ENCODE measurements at places on chromosomes 11 and 22. TPM values are rescaled to one million over a fixed set of nuclear protein-coding genes. Genes with fewer than 3 reads are reported as not detected.

DNA sequence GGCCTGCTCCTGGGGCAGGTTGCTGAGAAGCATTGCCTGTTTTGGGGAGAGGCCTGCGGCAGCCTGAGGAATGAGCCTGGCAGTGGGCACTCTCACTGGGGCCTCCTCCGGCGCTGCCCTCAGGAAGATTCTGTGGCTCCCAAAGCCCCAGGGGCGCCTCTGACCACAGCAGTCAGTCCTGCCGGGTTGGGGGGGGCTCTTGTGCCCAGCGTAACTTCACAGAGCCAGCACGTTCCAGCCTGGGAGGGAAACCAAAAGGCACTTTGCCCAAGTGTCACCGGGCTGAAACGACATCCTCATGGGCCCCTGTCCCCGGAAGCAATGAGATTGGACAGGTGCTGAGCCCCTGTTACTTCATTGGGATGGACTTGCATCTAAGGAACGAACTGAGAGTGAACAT, 4.3 kb upstream of the LRP5 start:
- DNase-seq = no peak

DNA sequence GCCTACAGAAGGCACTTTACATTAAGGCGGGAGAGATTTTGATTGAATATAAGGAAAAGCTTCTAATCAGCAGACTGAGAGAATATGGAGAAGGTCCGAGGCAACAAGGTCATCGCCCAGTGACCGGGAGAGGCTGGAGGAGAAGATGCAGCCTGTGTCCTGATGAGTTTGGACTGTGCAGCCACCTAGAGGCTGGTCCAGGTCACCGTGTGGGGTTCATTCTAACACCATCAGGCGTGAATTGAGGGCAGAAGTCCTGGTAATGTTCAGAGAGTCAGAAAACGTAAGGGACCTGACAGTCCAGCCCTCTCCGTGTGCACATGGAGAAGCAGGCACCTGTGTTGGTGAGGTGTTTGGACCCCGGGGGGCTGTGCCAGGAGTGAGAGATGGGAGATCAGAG, 102.7 kb downstream of the FEZ1 start:
- DNase-seq = no peak

GRCh38 chr11:66454247-66454646, 12.5 kb upstream of the PELI3 start:
- DNase-seq = no peak

DNA sequence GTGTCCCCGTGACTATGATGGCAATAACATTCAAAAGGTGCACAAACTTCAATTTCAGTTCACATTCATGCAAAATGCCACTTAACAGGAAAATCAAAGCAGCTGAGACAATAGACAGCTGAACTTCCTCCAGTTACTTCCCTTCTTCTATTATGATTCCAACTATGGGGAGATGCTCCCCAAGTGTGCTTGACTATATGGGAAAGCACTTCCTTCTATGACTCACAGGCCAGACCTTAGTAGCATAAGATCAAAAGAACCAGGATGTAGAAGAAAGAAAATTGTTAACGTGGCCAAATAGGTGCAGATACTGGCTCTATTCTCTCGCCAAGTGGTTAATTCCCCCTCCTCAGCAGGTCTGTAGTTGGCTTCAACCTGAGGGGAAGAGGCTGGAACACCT, 7.8 kb upstream of the FAT3 start:
- DNase-seq = no peak

GRCh38 chr11:66126808-66127555, 56.9 kb downstream of the PACS1 start:
- DNase-seq = no peak

SEPTIN3 gene
- total RNA-seq = 4.5 TPM

- DNase-seq = peak; percentile 4
These were observed 7.5 kb downstream of the CFL1 start for GRCh38 chr11:65850217-65851082.

C22orf42 gene
- not detected for total RNA-seq

SCO2 gene
- 1.3 TPM for total RNA-seq

TIMP3 gene
- total RNA-seq = 25.5 TPM

GRCh38 chr11:111128076-111128870, 117.3 kb upstream of the POU2AF2 start:
- no peak for DNase-seq

OR56A1 gene
- not detected for total RNA-seq

DNA sequence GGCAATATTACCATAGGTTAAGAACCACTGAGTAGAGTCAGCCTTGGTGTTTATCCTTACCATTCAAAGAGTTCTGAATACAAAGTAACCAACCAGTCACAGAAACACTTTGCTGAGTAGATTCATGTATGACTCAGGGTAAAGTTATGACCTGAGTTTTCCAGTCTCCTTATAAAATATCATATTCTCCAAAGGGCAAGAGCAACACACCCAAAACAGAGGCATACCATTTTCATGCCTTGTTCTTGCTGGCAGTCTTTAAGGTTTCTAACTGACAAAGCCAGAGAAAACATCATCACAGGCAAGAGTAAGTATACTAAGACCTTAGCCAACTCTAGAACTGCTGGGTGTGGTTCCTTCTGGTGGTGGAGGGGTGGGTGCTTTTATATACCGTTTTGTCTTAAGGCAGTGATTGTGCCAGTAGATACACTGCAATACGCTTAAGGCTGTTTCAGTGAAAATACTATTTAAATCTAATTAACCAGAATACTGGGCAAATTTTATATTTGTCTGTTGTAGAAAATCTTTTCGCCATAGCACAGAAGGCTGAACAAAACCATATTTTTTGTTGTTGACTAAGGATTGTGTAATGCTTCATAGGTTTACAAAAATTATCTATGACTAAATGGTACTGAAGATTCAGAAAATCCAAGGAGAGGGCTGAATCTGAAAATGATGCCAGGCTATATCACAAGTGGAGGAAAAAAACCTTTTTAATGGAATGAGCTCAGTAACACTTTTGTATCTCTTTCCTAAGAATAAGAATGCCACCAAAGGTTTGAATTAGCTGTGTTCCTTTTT, 3.0 kb downstream of the ATL3 start:
- DNase-seq = peak; percentile 72

Data from H4 (cell line).